Stimulated activated CD4-positive, alpha-beta T cell treated with anti-CD3 and anti-CD28 coated beads, Interleukin-2, amount 100 ng/mL, for 48 hours (primary cell): ENCODE measurements at places on chromosomes 5 and 9.
A peak's percentile ranks its signal among the peaks of the same experiment; 100 is the strongest.

DNA sequence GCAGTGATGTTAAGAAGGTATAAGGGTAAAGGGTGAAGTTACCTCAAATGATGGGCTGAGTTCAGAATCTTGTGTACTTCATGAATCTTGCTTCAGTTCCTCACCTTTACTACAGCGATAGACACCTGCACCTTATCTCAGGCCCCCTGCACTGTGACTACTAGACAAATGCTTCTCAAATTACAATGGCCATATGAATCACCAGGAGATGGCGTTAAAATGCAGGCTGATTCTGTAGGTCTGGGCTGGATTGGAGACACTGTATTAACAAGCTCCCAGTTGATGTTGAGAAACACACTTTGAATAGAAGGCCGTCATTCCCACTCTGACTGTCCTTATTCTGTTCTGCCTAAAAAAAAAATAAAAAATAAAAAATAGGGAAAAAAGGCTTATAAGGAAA lies 29.8 kb downstream of the TARS1 start:
- no peak for DNase-seq

DNA sequence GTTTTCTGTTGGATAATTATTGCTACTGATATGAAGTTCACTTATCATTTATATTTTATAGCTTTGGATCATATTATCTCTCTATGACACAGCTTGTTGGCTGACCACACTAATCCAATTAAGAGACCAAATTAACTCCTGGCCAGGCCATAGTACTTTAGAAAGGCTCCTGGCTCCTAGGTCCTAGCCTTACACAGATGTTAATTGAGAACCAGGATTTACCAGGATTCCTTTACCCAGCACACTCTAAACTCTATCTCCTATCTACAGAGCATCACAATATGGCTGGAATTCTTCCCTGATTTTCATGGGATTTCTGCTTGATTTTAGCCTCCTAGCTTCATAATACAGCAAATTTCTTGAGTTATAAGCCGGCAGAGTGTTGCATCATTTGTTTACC lies 80.3 kb downstream of the SLCO6A1 start:
- no peak for DNase-seq

GRCh38 chr5:117204926-117205869 lies 630.6 kb upstream of the SEMA6A start:
- DNase-seq = no peak

GRCh38 chr9:4970970-4971641 lies 14.0 kb upstream of the JAK2 start:
- DNase-seq = peak; percentile 49

DNA sequence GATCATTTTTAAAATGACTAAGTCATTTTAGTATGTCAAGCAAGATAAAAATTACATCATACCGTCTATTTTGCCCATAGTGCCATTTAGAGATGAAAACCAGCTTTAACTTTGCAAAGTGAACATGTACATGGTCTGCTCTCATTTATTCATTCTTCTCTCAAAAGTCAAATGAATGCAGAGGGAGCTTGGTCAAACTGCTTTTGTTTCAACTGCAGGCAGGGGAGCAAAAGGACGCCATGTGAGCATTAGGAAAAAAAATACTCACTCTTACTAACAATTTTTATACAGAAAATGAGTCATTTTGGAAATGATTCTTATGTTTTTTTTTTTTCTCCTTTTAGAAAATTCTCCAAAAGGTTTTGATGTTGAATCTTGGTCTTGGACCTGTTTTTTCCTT lies 15.7 kb downstream of the SCGB3A1 start:
- no peak for DNase-seq

DNA sequence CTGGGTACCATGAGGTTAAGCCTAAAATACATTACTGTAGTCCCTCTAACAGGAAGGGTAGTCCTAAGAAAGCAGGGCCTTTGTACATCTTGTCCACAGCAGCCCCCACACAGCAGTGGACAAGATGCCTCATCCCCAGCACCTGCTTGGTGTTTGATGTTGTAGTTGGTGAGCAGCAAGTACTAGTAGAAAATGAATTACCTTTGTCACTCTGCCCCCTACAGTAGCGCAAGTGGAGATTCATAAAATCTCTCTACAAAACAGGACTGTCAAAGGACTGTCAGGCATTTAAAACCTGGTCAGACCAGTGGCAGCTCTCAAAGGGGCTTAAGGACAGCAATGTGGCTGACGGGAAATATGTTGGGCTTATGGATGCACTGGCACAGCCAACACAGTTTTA lies 122.5 kb downstream of the TMEM174 start:
- DNase-seq = no peak

DNA sequence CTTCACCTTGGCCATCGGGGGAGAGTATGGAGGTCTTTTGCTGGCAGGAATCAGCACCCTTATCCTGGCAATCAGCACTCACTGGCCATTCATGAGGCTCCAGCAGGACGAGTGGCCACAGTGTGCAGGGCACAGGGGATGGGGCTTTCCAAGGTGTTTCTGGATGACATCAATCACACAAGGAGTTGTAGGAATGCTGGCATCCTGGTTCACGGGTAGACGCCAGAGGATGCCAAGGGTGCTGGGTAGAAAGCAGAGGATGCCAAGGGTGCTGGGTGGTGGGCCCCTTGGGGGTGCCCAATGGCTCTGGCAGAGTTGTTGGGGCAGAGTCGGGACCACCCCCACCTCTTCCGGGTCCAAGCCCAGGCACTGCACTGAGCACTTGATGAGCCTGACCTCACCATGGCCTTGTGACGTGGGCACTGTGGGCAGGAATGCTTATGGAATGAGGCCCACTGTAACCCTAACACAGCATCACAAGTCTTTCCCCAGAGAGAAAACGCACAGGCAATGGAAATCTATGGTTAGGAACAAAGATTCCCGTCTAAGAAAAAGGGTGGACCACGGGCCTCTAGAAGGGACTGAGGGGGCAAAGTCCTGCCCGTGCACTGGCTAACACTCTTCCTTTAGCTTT lies 29.1 kb downstream of the CEL start:
- no peak for DNase-seq

DNA sequence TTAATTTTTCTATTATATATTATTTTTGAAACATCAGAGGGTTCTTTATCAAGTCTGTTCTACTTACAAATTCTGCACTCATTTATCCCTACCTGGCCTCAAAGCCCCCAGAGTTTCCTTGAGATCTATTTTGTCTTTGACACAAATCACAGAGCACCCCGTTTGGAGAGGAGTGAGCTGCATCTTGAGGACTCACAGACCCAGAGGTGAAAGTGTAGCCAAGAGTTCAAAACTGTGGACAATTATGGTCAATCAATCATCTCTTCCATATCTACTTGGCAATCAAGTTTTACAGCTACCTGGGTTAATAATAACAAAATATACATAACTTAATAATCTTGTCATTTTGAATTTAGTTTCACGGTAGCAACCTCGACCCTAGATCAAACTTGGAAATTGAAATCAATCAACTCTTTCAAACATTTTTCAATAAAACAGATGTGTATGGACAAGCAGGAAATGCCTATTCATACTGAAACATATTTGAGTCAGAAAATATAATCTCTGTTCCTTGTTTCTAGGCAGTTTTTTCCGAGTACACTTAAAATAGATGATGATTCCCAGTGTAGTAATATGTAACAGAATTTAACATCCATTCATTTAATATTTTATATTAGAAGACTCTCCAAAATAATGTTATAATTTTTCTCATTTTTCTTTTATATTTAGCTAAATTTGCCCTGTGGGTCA lies 13.7 kb upstream of the SYK start:
- DNase-seq = no peak

DNA sequence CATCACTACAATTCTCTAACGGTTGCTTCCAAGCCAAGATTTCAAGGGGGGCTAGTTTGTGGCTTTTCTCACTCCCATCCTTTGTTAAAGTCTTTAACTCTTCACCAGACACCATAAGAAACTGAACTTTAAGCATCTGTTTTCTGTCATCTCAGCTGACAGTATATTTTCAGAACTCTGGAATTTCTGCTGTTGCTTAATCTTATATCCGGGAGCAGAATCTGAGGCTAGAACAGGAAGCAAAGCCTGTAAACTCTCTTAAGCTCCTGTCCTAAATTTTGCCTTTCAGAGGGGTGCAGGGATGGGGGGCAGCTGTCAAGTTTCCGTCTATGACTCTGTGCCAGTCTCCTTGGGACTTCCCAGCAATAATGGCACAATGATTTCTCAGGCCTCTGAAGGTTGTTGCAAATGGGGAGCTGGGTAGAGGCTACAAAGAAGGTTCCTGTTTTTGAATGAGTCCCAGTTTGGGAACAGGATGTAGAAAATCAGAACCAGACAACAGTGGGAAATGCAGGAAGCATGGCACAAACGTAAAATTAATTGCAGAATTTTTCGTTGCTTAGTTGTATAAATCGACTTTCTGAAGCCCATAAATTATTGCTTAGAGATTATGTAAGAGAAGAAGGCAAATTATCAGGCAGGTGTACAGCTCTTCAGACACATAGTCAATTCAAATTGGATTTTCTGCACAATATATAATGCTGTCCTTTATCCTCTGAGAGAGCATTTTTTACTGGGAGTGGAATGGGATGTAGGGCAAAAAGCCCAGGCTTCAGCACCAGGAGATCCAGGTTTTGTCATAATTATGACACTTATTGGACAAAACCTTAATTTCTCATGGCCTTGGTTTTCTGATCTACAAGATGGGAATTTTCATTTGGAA lies 430.9 kb downstream of the DMAC1 start:
- no peak for DNase-seq

- DNase-seq = no peak
Measured at GRCh38 chr9:130535818-130536521, 43.4 kb upstream of the FUBP3 start.

- DNase-seq = no peak
Measured at GRCh38 chr5:148747536-148747906, 78.9 kb upstream of the ADRB2 start.
